Hematopoietic multipotent progenitor cell treated with erythropoietin and hydrocortisone succinate and interleukin-3 and kit ligand, for 4 days (in vitro differentiated cells): ENCODE measurements at places on chromosomes 2 and 18.

DNA sequence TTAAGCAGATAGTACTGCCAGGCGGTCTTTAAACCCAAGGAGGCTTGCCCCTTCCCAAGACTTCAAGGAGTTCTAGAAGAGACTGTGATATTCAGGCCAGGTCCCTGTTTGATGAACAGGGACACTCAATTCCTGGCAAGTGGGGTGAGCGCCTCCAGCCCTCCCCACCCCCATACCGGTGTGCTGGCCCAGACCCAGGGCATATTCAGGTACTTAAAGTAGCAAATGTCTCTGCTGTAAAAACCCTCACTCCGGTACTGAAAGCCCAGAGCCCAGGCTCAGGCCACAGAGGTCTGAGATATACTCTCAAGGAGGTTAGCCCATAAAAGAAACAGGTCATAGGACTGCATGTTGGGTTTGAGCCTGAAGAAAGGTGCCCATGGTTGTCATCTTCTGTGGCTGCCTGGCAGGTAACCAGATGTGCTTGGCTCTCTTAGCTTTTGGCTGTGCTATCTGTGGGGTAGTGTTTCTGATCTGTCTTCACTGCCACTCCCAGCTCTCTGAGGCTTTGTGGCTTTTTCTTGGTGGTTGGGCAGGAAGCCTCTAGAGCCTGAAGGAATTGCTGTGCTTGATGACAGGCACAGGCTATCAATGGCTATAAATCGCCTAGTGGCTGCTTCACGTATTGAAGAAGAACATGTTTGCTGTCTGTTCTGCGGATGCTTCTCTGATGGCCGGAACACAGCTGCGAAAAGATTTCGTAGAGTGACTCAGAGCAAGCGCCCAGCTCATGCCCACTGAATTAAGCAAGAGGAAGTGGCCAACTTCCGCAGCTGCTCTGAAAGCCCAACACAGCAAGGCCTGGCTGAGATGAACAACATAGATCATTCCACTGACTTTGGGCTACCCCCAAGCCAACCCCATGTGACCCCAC, 63.3 kb upstream of the ALPP start:
- DNase-seq = peak; percentile 96

DNA sequence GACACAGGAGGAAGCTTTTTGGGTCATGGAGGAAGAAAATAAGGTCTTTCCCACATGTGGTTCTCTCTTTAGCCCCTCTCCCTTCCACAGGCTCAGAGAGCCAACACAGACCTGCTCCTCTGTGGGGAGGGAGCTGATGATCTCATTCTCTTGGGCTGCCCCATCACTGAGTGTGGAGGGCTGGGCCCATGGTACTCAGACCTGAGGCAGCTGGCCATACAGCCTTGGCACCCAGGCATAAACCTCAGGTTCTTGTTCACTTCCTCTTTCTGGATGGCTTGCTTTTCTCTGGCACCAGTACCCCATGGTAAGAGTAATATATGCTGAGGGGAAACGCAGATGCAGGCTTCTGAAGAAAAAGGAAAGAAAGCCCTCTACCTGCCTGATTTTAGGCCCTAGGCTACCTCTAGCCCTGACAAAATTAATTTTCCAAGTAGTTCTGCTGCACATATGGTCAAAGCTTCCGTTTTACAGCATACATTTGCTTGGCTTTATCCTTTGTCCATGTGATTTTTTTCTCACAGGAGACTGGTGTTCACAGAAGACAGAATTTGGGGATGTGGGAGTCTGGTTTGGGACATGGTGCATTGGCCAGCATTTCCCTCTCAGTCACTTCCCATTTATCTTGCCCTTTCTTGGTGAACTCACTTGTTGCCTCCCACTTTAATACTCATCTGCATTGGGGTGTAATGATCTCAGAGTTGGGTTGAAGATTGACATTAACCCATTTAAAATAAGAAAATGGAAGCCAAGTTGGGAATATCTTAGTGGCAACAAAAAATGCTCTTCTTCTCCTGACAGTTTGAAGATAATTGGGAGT, 11.1 kb downstream of the DHRS9 start:
- peak; percentile 87 for DNase-seq

DNA sequence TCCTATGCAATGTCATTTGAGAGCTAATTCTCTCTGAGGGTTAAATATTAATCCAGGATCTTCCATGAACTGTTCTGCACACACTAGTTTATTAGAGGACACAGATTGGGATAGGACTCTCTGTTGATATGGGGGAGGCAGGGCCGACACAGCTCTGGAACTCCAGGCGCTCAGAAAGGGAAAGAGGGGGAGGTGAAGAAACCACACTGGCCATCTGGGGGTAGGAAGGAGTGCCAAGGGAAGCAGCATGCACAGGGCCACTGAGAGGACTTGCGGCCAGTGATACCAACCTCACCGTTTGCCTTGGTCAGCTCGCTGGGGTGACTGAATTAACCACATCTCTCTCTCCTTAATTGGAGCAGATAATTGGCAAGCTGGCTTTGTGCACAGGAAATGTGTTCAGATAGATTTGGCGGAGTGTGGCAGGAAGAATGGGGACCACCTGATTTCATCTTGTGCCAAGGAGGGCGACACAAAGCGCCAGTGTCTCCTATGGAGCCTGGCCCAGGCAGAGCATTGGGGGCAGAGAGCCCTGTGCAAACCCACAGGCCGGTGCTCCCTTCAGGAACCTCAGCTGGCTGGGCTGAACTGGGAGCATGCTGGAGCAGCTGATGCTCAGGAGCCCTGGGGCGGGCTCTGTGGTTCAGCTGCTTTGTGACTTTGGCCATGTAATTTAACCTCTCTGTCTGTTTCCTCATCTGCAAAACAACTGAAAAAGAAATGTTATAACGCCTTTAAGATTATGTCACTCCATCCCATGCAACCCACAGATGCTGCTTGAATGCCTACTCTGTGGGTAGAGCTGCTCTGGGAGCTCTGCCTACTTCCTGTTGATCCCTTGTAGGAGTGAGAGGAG, 114.7 kb upstream of the STON1 start:
- DNase-seq = peak; percentile 96

GRCh38 chr18:26480897-26481795, 67.2 kb downstream of the KCTD1 start:
- DNase-seq = no peak

DNA sequence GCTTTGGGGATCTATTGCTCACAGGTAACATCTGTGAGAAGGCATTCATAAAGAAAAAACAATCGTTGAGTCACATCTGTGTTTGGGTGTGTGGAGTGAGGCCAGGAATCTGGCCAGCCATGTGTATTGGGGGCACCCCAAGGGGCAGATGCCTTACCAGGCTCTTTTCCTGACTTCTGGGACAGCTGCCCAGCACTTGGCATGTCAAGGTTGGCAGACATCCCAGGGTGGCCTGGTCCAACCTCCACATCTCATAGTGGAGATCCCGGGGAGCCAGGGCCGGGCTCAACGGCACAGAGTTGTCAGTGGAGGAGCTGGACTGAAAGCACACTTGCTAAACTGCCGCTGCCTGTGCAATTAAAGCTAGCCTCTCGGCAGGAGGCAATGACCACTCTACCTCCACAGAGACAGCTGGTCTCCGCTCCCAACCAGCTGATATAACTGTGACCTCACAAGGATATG, 75.3 kb upstream of the MGAT4A start:
- no peak for DNase-seq

DNA sequence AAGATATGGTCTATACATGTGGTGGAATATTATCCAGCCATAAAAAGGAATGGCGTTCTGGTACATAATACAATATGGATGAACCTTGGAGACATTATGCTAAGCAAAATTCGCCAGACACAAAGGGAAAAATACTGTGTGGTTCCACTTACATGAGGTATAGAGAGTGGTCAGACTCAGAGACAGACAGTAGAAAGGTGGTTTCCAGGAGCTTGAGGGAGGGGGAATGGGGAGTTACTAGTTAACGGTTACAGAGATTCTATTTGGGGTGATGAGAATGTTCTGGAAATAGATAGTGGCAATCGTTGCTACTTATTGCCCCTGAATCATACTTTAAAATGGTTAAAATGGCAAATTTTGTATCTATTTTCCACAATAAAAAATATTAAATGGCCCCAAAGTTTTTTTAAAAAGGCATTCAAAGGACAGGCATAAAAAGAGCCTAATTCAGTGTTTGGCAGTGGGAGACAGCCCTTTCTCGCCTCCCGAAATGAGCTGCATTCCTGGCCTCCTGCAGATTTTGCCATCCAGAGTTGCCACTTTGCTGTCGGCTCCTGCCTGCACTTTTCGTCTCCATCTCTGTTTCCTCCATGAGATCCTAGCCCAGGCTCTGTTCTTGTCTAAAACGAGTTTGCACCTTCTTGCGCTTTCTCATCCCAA, 13.5 kb downstream of the TNFRSF11A start:
- DNase-seq = no peak

DNA sequence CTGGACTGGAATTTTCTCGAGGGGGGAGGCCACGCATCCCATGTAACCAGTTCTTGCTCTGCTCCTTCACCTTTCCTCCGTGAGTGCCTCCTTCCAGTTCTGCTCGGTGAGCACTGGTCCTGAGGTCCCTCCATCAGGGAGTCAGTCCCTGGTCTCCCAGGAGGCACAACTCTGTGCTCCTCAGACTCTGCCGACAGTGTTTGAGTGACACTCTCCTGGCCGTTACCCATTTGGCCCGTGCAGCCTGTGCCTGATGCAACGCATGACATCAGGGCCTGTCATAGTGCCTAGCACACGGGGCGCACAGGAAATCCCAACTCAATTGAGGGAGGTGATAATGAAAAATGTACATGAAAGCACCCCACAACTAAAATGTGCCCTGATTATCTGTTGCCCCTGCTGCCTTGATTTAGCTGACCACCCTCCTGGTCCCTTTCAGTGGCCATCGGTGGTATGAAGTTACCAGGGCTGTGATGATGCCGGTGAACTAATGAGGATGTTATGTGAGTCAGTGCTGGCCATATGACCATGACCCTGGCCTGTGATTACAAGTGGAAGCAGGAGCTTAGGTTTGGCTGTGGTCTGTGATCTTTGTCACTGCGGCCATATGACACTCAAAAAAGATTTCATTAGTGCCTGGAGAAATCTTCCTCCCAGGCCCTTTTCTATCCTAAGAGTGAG, 144.6 kb downstream of the TDRD15 start:
- DNase-seq = no peak

- no peak for DNase-seq
These were observed 286.4 kb upstream of the NCKAP5 start for GRCh38 chr2:133854603-133855200.

DNA sequence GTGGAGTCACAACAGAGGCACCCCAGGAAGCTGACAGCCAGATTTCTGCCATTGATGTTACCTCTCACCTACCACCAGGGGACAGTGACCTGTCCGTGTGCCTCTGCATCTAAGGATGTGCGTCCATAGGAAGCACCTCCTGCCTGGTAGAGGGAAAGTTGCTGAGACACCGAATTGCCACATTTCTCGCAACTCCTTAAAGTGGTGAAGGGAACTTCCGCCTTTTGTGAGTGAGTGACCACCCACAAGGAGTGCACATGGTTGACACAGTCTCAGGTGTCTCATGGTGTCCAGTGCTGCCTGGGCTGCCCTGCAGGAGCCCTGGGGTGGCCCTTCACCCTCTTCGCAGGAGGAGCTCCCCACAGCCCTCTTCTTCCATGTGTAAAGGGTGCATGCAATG, 201.8 kb downstream of the GBX2 start:
- no peak for DNase-seq
